ENCODE measurements at places on chromosomes 3 and 15. TPM values are rescaled to one million over a fixed set of nuclear protein-coding genes. Genes with fewer than 3 reads are reported as not detected.
A peak's percentile ranks its signal among the peaks of the same experiment; 100 is the strongest.

DNA sequence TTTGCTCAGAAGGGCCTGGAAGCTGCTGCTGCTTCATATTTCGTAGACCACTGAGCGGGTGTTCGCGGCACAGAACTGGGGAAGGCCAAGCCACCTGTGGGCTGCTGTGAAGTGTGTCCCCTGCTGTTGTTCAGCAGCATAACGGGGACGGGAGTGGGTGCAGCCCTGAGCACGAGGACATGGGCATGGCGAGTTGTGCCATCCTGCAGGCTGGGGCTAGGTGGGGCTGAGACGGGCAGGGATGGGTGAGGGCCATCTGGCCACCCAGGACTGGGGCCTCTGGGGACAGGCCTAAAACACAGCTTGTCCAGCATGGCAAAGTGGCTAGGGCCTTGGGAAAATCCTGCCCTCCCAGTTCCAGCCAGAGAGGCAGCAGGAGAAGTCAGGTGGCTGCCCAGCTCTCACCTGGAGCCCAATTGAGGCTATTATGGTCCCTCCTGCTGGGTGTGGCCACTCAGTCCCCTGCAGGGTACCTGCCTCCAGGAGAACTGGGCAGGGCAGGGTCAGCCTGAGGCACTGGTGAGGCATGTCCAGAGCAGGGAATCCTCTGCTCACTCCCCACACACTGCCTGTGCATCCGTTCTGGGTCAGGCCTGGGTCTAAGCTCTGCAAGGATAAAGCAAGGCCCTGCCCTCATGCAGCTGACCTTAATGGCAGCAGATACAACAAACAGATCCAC, 29.5 kb downstream of the CFAP100 start:
- no peaks in the 10 kb centered on the region for H3K36me3 ChIP-seq
- DNase-seq, result no peak
- no peaks in the 10 kb centered on the region for H3K4me1 ChIP-seq
- H3K27ac ChIP-seq, result no peak overlapping the region
- H3K4me3 ChIP-seq, result no peak overlapping the region

GRCh38 chr3:101676216-101676764, 642 bp downstream of the ZBTB11 start:
- peak overlapping the region; percentile 59 for H3K4me3 ChIP-seq
- peak overlapping the region; percentile 86 for H3K27ac ChIP-seq
- H3K36me3 ChIP-seq, result peaks cover 1% of the 10 kb centered on the region
- peaks cover 9% of the 10 kb centered on the region for H3K4me1 ChIP-seq
- no peaks in the 10 kb centered on the region for H3K27me3 ChIP-seq

- H3K27ac ChIP-seq, result no peak overlapping the region
- no peaks in the 10 kb centered on the region for H3K4me1 ChIP-seq
- no peak for DNase-seq
- no peak overlapping the region for H3K4me3 ChIP-seq
- no peaks in the 10 kb centered on the region for H3K27me3 ChIP-seq
Measured at GRCh38 chr3:22292681-22293080, 541.7 kb upstream of the ZNF385D start.

- H3K27ac ChIP-seq, result no peak overlapping the region
- H3K4me3 ChIP-seq, result no peak overlapping the region
- no peaks in the 10 kb centered on the region for H3K4me1 ChIP-seq
- no peaks in the 10 kb centered on the region for H3K36me3 ChIP-seq
- DNase-seq, result no peak
Measured at GRCh38 chr3:116029266-116029665, 406.0 kb downstream of the GAP43 start.

- H3K27me3 ChIP-seq, result no peaks in the 10 kb centered on the region
- H3K4me1 ChIP-seq, result peaks cover 2% of the 10 kb centered on the region
- DNase-seq, result no peak
- H3K36me3 ChIP-seq, result no peaks in the 10 kb centered on the region
- no peak overlapping the region for H3K4me3 ChIP-seq
Measured at GRCh38 chr3:37942646-37943045, 47.9 kb upstream of the VILL start.

- H3K27ac ChIP-seq, result no peak overlapping the region
- H3K36me3 ChIP-seq, result no peaks in the 10 kb centered on the region
- H3K4me1 ChIP-seq, result no peaks in the 10 kb centered on the region
- H3K27me3 ChIP-seq, result no peaks in the 10 kb centered on the region
- DNase-seq, result no peak
Measured at GRCh38 chr15:45242289-45242688, 9.7 kb upstream of the SLC28A2 start.

DNA sequence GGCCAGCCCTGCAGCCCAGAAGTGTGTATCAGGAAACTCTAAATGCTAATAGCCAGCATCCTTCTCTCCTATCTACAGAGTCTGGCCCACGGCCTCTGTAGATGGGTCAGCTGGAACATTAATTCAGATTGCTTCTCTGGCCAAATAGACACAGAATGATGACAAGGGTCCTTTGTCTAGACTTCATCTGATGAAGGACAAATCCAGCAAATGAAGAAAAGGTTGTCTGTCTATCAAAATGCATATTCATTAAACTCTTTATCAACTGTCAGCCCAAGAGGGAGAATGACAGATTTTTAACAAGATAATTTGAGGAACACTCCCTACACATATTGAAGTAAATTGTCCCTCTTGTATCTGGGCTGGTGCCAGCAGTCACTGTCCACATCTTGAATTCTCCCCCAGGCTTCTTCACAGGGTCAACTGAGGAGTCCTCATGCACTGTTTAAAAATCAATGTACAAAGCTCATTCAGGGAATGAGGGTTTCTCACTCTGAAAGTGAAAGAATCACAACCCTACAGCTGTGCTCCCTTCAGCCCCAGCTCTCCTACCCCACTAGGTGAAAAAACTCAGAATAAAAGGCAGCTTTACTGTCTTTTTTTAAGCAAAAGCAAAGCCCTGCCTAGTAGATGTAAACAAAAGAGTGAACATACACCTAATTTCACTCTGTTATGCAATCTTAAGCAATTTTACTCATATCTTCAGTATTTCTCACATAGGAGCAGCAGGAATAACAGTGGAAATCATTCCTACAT, 507.7 kb downstream of the IGSF11 start:
- no peak overlapping the region for H3K27ac ChIP-seq
- DNase-seq, result no peak
- H3K4me3 ChIP-seq, result no peak overlapping the region
- no peaks in the 10 kb centered on the region for H3K36me3 ChIP-seq
- H3K4me1 ChIP-seq, result no peaks in the 10 kb centered on the region

DNA sequence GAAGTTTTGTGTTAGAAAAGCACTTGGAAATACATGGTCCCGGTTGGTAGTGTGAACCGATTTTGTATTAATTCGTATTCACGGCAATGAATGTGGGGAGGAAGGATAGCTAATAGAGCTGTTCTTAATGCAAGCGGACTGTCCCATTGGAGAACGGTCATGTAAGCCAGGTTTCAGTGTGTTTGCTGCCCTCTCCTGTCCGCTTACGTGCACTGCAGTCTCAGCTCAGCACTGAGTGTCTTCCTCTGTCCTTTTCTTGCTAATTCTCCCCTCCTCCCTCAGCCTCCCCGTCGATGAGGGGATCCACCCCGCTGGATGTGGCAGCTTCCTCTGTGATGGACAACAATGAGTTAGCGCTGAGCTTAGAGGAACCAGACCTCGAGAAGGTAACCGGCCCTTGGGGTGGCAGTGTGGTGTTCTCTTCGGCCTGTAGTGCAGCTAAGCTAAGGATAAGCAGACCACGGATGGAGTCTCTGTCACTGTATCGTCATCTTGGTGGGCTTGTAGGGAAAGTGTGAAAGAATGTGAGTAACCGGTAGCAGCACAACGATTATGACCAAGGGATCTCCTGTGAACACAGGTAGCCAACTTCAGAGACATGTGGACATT, 267.5 kb upstream of the CHRM5 start:
- no peak overlapping the region for H3K4me3 ChIP-seq
- H3K36me3 ChIP-seq, result no peaks in the 10 kb centered on the region
- DNase-seq, result peak; percentile 54
- no peaks in the 10 kb centered on the region for H3K4me1 ChIP-seq
- H3K27ac ChIP-seq, result no peak overlapping the region
- H3K27me3 ChIP-seq, result no peaks in the 10 kb centered on the region

DNA sequence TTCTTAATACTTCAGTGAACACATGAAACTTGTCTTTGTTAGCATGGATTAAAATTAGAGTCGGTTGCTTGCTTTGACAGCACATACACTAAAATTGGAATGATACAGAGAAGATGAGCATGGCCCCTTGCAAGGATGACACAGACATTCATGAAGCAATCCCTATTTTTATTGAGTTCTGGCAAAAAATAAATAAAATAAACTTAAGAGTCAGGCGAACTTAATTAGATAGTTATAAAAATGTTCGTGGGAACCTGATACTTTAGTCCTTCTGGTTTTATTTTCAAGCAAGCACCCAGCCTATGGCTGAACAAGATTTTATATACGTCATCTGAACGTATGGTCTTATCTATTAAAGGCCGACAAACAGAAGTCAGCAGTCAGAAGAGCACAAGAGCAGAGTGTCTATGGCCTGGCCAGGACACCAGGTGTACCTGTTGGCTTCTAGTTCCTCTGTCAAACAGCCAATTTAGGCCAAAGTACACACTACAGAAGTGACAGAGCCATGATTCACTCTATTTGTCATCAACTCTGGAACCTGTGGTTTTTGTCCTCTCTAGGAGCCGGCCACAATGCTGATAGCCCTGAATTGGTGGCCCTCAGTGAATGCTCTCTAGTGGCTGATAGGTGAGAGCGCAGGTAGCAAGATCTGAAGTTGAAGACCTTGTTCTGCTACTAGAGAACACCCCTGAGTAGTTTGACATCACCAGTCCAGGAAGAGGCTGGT, 64.3 kb downstream of the LEO1 start:
- H3K4me3 ChIP-seq, result no peak overlapping the region
- DNase-seq, result peak; percentile 64
- H3K27ac ChIP-seq, result peak overlapping the region; percentile 70
- peaks cover 23% of the 10 kb centered on the region for H3K4me1 ChIP-seq

- peak overlapping the region; percentile 21 for H3K27ac ChIP-seq
- H3K4me3 ChIP-seq, result peak overlapping the region; percentile 88
Measured at GRCh38 chr3:61564395-61565059, 3.2 kb downstream of the PTPRG start.

DNA sequence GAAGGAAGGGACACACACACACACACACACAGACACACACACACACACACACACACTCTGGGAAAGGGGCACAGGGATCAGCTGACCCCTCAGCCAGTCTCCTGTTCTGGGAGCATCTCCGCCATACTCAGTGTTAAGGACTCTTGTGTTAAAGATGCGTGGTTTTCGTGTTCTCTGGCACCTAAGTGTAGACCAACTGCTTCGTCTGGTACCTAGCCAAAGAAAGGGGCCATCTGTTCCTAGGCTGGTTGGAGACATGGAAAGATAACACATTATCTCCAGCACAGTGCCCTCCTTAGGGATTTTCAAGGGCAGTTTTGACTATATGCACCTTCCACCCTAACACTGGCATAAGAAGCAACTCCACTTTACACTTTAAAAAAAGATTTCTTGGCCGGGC, 65.1 kb downstream of the EPHB1 start:
- H3K27ac ChIP-seq, result no peak overlapping the region
- H3K4me3 ChIP-seq, result no peak overlapping the region
- peak; percentile 8 for DNase-seq
- H3K36me3 ChIP-seq, result no peaks in the 10 kb centered on the region
- H3K4me1 ChIP-seq, result no peaks in the 10 kb centered on the region

DNA sequence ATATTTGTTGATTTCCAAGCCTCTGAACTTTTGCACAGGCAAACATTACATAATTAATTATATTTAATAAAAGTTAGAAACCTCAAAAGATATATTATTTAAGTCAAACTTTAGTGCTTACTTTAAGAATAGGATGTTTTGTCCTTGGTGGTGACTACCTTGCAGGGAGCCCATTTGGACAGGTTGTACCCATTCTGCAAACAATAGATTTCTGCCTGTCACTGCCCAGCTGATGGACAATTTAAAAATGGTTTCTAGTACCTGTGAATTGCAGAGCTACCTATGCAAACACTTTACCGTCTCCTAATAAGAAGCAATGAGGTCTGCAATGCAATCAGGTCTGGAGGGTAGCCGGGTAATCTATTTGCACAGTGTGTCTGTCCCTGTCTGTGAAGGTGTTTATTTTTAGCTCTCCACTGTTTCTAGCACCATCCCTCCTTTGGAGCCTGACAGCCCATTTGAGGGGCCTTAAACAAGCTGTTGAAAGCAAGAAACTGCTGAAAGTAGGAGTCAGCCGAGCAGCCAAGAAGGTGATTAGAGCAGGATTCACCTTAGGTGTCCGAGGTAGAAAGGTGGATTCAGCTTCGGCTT, 556.2 kb upstream of the CFAP20DC start:
- H3K4me1 ChIP-seq, result no peaks in the 10 kb centered on the region
- H3K36me3 ChIP-seq, result no peaks in the 10 kb centered on the region
- no peak for DNase-seq
- H3K27ac ChIP-seq, result no peak overlapping the region
- H3K27me3 ChIP-seq, result no peaks in the 10 kb centered on the region
- no peak overlapping the region for H3K4me3 ChIP-seq

DNA sequence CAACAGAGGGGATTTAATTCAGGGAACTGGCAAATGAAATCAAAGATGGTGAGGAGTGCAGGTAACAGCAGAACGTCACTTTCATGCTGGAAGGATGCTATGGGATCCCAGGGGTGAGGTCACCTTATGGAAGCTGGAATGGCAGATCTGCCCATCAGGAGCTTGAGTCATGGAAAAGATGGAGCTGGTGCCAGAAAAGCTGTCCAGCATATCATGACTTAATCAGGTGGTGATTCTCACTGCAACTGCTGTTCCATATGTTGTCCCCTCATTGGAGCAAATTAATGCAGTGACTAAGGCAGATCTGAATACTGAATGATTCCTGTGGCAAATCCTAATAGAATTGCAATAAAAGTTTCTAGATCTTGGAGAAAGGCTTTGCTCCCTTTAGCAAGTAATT, 38.4 kb downstream of the HHLA2 start:
- H3K27ac ChIP-seq, result no peak overlapping the region
- H3K4me3 ChIP-seq, result no peak overlapping the region
- H3K4me1 ChIP-seq, result no peaks in the 10 kb centered on the region
- no peaks in the 10 kb centered on the region for H3K27me3 ChIP-seq
- no peak for DNase-seq

- H3K4me1 ChIP-seq, result no peaks in the 10 kb centered on the region
- DNase-seq, result peak; percentile 47
- H3K27ac ChIP-seq, result peak overlapping the region; percentile 84
- peak overlapping the region; percentile 73 for H3K4me3 ChIP-seq
Measured at GRCh38 chr3:107525644-107526305, 3.0 kb downstream of the BBX start.

The MESD gene
- 16.7 TPM for total RNA-seq

The GOLGA8O gene
- not detected for total RNA-seq

The WDR93 gene
- total RNA-seq, result not detected

The FBXL22 gene
- 0.55 TPM for total RNA-seq

The SELENOS gene
- total RNA-seq, result 52.5 TPM

The CCDC39 gene
- total RNA-seq, result not detected

The GOLGA8M gene
- total RNA-seq, result 1.0 TPM

The LTF gene
- total RNA-seq, result 3.1 TPM

The TRPM1 gene
- total RNA-seq, result not detected

All from right lobe of liver (tissue), 6 donors.